NB4 (cell line): ENCODE measurements at places on chromosomes 5 and 9.
A peak's percentile ranks its signal among the peaks of the same experiment; 100 is the strongest.

- no peak for DNase-seq
These were observed 8.0 kb upstream of the UBAC1 start for GRCh38 chr9:135969064-135969683.

DNA sequence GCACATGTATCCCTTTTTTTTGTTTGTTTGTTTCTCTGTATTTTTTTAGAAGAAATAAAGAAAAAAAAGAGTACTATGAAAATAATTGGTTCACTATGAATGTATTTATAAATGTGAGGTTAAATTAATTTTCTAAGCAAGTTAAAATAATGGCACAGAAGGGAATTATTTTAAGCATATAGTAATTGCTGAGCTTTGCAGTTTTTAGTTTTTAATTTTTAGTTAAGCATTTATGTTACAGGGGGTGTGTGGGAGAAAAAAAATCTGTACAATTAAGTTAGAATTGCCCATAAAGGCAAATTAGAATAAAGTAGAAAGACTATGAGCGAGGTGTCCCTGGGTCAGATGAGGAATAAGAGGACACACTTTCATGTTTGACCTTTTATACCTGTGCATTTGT is 152.6 kb downstream of the CDH18 start:
- DNase-seq: no peak

DNA sequence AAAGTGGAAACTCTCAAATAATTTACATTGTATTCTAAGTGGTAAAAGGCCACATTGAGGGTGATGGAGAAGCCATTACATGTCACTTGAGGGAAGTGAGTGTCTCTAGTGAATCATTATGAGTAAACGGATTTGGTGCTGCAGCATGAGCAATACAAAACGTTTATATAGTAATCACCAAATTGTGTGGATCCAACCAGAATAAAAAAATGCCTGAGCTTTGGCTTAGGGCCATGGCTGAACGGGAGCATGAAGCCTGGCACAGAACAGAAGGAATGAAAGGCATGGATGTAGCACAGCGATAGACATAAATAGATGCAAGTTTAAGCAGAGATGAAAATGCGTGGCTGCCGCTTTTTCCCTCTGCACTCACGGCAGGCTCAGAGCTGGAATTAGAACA is 58.3 kb downstream of the PTTG1 start:
- DNase-seq: no peak

DNA sequence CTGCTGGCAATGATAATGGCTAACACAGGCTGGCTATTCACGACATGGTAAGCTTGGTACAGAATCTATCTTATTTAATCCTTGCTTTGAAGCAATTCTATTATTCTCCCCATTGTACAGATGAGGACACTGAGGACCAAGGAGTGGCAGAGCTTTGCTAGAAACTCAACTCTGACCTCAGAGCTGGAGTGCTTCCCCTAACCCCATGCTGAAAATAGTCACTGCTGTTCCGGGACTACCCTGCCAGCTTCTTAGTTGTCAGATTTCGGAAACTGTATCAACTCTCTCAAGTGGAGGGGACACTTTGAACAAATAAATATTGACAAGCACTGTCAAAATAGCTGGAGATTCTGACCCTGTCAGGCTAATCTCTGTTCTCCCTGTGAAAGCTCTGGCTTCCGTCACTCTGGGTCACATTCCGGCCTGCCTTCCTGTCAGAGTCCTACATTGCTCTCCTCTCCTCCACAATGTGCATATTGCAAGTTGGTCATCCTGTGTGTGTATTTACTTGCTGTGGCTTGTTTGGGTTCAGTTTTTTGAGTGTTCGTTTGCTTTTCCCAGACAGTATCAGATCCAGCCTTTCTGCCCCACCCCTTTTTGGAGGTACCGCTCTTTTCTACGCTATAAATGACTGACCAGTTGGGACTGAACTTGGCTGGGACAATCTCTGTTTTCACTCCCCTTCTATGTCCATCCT is 134.3 kb upstream of the MAP1B start:
- DNase-seq: no peak

DNA sequence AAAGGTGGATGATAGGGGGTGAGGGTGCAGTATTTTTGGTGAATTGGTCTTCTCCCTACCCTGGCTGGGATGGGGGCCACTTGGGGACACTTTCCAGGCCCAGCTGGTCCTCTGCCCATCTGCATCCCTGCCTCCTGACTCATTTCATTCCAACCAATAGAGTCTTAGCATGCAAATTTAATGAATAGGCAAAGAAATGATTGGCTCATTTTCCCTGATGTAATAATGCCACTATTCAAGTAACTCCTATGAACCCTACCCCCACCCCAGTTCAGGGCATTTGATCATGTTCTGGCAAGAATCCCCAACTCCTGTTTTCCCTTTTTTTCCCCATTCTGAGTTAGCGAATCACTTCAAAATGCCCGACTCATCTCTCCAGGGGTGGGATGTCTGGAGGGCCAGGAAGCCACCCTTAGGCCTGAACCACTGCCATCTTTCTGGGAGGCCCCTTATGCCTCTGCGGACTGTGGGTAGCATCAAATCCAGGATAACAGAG is 56.7 kb downstream of the PCDH1 start:
- peak; percentile 62 for DNase-seq

DNA sequence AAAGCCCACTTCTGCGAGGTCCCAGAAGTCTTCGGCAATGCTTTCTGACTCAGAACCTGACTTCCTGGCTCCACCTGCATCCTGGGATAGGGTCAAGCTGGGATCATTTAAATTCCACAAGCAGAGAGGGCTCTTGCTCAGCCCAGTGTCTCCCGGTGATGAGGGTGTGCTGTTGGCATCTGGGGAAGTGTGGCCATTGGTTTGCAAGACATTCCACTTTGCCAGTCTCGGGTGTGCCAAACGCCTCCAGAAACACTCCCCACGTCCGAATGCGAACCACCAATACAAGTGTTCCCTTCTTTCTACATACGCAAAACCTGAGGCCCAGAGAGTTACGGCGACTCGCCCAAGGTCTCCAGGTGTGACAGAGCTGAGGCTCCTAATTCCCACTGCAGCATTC is 43.1 kb upstream of the FCN2 start:
- no peak for DNase-seq

DNA sequence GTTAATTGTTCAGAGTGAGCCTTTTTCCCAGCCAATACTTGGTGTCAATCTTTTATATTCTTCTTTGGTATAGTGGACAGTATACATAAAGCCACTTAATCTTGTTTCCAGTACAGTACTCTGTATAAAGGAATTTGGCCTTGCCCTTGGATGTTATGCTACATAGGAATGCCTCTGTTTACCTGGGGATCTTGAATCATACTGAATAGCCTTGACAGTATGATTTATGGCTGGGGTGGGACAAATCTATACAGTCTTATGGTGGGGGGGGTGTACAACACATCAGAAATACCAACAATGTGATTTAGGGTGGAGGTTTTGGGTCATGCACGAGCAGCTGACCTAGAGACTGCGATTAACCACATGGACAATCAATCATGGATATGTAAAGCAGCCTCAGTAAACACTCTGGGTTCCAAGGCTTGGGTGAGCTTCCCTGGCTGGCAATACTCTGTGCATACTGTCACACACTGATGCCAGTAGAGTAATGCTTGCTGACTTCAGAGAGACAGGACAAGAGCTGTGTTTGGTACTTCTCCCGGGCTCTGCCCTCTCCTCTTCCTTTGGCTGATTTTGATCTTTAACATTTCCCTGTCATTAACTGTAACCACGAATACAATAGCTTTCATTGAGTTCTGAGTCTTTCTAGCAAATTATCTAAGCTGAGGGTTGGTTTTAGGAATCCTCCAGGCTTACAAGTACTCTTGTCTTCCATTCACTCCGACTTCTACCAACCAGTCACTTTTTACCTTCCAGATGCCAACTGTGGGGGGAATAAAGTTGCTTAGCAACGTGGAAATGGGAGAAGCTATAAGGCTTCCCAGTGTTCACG is 84.6 kb downstream of the IARS1 start:
- DNase-seq: no peak

GRCh38 chr9:120388003-120388855 is 191.7 kb downstream of the CDK5RAP2 start:
- DNase-seq: no peak

GRCh38 chr9:101201630-101202029 is 173.1 kb downstream of the PLPPR1 start:
- DNase-seq: no peak

GRCh38 chr9:91771864-91772263 is 178.2 kb downstream of the ROR2 start:
- no peak for DNase-seq

DNA sequence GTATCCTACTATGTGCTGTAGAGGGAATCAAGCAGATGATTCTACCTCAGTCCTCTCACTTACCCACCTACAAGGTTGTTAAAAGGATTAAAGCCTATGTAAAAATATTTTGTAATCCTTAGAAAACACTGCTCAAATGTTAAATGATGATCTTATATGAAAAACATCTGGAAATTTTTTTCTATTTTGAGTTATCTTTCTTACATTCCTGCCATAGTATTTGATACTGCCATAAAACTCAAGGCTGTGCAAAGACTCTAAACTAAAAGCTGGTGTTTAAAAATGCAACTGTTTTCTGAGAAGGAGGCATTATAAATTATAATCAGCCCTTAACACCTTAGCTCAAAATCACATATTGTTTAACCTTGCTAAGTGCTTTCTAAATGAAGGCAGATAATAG is 474.2 kb downstream of the PRELID2 start:
- DNase-seq: no peak

DNA sequence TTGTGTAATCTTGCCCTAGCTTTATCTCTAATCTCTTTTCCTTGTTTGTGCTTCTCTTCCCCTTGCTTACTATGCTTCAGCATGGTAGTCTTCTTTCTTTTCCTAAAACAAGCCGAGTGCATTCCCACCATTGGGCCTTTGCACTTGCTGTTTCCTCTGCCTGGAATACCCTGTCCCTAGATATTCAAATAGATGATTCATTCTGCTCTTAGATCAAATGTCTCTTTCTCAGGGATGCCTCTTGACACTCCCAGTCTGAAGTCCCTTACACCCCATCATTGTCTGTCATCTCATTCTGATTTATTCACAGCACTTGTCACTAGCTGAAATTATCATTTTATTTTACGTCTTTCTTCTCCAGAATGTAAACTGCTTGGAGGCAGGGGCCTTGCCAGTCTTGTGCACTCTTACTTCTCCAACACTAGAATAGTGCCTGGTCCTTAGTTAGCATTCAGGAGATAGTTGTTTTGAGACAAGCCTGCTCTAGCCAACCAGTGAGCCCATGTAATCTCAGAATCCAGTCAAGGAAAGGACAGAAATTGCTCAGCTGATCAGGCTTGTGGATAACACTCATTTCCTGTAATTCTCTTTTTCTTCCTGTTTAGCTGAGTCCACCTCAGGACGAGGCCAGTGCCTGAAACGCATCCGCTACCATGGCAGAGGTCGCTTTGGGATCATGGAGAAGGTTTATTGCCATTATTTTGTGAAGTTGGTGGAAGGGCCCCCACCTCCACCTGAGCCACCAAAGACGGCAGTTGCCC is 25.4 kb downstream of the MRPL22 start:
- no peak for DNase-seq

DNA sequence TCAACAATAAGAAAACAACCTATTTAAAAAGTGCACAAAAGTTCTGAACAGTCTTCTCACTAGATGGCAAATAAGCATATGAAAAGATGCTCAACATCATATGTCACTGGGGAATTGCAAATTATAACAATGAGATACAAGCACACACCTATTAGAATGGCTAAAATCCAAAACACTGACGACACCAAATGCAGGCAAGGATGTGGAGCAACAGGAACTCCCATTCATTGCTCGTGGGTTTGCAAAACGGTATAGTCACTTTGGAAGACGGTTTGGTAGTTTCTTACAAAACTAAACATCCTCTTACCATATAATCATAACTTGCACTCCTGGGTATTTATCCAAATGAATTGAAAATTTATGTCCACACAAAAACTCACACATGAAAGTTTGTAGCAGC is 100.9 kb upstream of the TBC1D2 start:
- no peak for DNase-seq

- no peak for DNase-seq
These were observed 1.8 kb upstream of the LEAP2 start for GRCh38 chr5:132871459-132872284.

GRCh38 chr5:116395226-116395625 is 179.4 kb downstream of the SEMA6A start:
- no peak for DNase-seq

DNA sequence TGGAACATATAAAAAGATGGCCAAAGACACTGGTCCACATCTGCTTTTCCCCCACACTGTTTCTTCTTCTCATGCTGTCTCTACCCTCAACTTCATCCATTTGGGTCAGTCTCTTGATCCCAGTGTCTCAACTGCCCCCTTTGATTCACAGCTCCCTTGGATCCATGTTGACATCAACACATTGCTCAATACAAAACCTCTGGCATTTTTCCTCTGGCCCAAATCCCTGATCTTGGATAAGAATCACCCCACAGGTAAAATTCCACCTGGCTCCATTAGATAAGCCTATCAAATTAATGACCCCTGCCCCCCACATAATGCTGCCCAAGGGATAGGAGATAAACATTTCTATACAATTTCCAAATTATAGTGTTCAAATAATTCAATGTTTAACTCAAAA is 229.8 kb downstream of the TLE1 start:
- DNase-seq: no peak

GRCh38 chr5:33938507-33938796 is 2.3 kb downstream of the RXFP3 start:
- DNase-seq: no peak

- peak; percentile 62 for DNase-seq
These were observed 547 bp downstream of the ANP32B start for GRCh38 chr9:97983589-97984187.

- DNase-seq: no peak
These were observed 26.6 kb downstream of the PALM2AKAP2 start for GRCh38 chr9:109806506-109807115.

DNA sequence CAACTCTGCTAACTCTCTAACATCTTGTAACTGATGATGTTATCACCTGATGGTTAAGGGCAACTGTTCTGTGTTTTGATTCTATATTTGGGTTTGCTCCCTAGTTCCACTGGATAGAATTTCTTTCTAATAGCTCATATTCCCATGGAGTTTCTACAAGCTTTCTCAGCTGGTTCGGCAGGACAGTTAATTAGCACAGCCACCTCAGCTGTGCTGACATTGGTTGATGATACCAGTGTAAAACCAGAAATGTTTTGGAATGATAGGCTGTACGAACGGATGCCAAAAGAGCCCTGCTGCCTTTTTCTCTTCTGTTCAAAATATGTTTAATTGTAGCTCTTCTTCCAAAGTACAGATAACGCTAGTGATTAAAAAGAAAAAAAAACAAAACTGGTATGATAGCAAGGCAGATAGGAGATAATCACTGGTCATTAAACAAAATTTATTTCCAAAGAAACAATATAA is 440.5 kb upstream of the ZNF608 start:
- no peak for DNase-seq

DNA sequence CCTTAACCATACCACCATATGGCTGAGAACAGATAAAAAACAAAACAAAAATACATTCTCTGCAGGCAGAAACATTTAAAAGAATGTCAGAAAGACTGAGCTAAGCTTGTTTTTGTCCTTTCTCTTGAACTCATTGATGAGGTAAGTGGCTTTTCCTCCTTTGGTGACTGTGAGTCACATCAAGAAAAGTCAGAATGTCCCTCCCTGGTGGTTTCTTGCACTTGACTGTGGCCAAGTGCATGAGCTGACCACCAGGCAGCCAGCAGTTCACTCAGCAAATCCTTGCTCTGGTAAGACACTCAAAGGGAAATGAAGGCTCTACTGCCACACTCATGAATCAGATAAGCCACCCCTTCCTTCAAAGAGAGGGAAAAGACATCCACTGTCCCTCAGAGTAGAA is 970.9 kb downstream of the TAF11L14 start:
- peak; percentile 2 for DNase-seq
